Activated T-helper 2 cell treated with anti-CD3 and anti-CD28 coated beads, Interferon-gamma antibody, Interleukin-2, Interleukin-4, amounts not matched to agents 10 μg/mL and 5 μg/mL and 100 μg/mL, durations not matched to agents 14 hours and 24 hours and 36 hours (primary cell): ENCODE measurements at places on chromosomes 6 and 20. TPM values are rescaled to one million over a fixed set of nuclear protein-coding genes. Genes with fewer than 3 reads are reported as not detected.
A peak's percentile ranks its signal among the peaks of the same experiment; 100 is the strongest.

Gene KCNK5
- total RNA-seq, result 41.5 and 42.6 TPM in 2 replicates

- no peak overlapping the region for H3K27ac ChIP-seq
- H3K27me3 ChIP-seq, result no peaks in the 10 kb centered on the region
- DNase-seq, result no peak
- H3K4me1 ChIP-seq, result no peaks in the 10 kb centered on the region
- H3K36me3 ChIP-seq, result no peaks in the 10 kb centered on the region
- no peak overlapping the region for H3K4me3 ChIP-seq
Measured at GRCh38 chr6:74991573-74992332, 214.1 kb downstream of the COL12A1 start.

GRCh38 chr6:132065556-132065955 lies 114.4 kb upstream of the CCN2 start:
- H3K27ac ChIP-seq, result no peak overlapping the region
- H3K36me3 ChIP-seq, result no peaks in the 10 kb centered on the region
- H3K4me1 ChIP-seq, result no peaks in the 10 kb centered on the region
- no peak for DNase-seq
- H3K27me3 ChIP-seq, result no peaks in the 10 kb centered on the region

DNA sequence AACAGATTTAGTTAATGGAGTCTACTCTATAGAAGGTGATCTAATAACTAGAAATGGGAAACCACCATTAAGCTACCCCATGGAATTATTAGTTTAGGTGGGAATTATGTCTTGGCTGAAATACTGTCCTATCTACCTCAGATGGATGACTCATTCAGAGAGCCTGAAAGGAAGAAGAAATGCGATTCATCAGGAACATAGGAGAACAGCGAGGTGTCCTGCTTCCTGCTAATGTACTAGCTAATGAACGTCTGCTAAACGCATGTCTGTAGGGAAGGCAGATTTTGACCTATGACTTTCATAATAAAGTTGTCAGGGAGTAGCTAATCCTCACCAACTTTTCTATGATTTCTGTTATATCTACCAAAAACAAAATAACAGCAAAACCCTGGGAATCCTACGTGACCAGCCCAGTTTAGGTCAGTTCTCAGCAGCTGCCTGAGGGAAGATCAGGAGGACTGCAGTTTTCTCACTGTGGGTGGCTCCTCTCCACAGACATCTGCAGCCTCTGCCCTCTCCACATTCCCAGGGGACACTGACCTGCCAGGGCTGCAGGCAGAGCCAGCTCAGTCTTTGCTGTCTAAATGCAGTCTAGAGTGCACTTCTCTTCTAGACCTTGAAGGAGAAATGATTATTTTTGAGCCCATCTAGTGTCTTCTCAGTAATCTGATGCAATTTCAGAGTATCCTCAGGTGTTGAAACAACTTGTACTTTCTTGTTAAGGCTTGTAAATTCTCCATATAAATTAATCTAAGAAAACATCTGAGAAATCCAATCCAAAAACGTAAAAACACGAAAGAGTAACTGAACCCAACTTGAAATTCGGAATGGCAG lies 18.1 kb upstream of the SFT2D1 start:
- no peak for DNase-seq
- no peak overlapping the region for H3K4me3 ChIP-seq
- H3K4me1 ChIP-seq, result no peaks in the 10 kb centered on the region
- peaks cover 24% of the 10 kb centered on the region for H3K27me3 ChIP-seq

DNA sequence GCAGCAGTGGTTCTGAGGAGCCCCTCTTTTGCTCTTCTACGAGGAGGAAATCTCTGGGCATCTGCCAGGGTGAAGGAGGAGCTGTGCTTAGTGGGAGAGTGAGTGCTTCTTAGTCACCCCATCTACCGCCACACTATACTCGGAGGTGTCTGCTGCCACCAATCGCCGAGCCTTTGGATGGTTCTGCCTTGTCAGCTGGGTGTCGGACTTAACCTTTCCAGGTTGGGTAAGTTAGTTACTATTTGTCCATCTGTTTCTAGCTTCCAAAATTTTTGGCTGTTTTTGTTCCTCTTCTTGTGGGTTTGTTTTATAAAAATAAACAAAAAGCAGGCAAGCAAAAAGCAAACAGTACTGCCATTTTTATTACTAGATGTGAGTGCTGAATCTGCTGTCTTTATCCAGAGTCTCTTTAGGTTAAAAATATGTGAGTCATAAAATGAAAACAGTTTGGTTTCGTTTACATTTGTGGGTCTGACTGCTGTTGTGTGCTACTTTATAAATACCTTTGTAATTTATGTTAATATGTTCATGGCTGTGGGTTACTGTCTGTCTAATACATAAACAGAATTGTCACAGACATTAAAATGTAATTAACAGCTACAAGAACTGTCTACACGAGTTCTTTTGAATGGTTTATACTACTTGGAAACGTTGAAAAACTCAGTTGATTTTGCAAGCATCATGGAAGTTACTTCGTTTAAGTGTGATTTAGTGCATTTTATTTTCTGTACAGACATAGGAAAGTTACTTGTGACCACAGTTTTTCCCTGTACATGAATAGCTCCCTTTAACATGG lies 89.2 kb downstream of the ARID1B start:
- no peaks in the 10 kb centered on the region for H3K27me3 ChIP-seq
- no peaks in the 10 kb centered on the region for H3K36me3 ChIP-seq
- H3K27ac ChIP-seq, result peak overlapping the region; percentile 29
- H3K4me3 ChIP-seq, result no peak overlapping the region
- no peak for DNase-seq

GRCh38 chr6:108966855-108967755 lies 118.9 kb downstream of the ARMC2 start:
- DNase-seq, result no peak
- no peak overlapping the region for H3K27ac ChIP-seq
- H3K27me3 ChIP-seq, result peaks cover 6% of the 10 kb centered on the region
- no peak overlapping the region for H3K4me3 ChIP-seq
- H3K36me3 ChIP-seq, result no peaks in the 10 kb centered on the region
